ENCODE measurements at places on chromosomes 13 and 19.

- no peak for DNase-seq
Observed at GRCh38 chr19:40755248-40755624, 4.2 kb downstream of the SNRPA start.

GRCh38 chr13:71797517-71797916 is 69.5 kb downstream of the DACH1 start:
- no peak for DNase-seq

GRCh38 chr13:98534821-98535220 is 42.1 kb downstream of the STK24 start:
- DNase-seq, result no peak

- DNase-seq, result no peak
Observed at GRCh38 chr19:51135004-51135403, 7.1 kb upstream of the SIGLEC7 start.

GRCh38 chr13:77751513-77752456 is 54.3 kb downstream of the SLAIN1 start:
- no peak for DNase-seq

- no peak for DNase-seq
Observed at GRCh38 chr13:113853518-113854237, 10.2 kb downstream of the GAS6 start.

- DNase-seq, result no peak
Observed at GRCh38 chr19:7672522-7672921, 3.7 kb downstream of the RETN start.

- DNase-seq, result no peak
Observed at GRCh38 chr19:33347300-33347699, 26.2 kb upstream of the CEBPG start.

- no peak for DNase-seq
Observed at GRCh38 chr19:33777351-33777750, 19.3 kb upstream of the KCTD15 start.

DNA sequence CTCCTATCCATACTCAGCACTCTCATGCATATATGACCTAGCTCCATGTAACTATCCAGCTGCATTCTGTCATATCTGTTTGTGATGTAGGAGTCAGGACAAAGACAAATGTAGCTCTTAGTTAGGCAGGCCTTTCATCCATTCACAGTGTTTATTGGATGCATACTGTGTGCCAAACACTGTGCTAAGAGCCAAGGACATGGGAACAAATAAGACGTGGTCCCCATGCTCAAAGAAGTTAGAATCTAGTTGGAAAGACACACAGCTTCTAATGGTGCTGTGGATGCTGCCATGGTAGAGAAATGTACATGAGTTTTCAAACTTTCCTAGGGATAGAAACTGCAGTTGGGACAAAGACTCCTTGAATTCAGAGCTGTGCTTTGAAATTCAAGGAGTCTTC is 31.7 kb upstream of the IL17D start:
- DNase-seq, result no peak

DNA sequence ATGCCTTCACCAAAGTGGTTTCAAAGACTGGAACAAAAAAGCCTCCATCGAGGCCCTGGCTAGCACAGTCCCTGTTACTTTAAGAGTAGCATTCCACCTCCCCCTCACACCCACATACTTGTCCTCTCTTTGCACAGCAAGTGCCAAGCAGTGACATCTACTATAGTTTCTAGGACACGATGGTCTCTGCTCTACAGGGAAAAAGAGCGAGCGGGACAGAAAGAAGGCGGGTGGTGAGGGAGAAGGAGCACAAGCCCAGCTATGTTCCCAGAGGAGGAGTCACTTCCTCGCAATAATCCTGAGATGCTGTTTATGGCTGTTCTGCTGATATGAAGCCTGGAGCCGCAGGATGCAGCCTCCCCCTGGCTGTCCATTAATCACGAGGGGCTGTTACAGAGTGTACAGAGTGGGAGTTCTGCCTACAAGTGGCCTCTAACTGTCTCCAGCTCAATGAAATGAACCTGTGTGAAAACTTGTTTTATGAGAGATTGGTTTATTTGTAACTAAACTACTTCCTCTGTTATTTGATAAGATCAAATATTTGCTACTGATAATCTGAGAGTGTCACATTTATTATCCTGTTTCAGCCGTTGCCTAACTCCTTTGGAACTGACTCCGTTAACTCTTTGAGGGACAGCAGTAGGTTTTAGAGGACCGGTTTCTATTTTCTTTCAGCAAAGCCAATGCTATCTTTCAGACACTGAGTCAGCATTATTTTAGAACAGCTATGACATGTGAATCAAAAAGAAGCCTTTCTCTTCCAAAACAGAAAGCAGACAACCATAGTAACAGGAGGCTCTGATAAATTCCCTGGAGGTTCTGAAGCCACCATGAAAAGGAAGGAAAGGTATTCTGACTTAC is 208.0 kb downstream of the SPRY2 start:
- DNase-seq, result no peak

DNA sequence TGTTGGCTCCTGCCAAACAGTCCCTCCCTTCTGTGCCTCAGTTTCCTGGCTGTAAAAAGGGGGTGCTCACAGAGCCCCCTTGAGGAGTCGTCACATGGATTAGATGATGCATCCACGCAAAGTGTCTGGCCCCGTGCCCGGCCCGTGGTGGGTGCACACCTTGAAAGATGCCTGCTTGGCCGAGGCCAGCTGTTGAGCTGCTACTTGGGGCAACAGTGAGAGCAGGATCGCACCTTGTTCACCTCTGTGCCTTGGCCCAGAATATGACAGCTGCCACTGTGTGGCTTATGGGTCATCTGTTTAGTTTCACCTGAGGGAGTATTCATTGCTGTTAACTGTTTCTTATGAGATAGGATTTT is 17.7 kb downstream of the CRTC1 start:
- DNase-seq, result no peak

- DNase-seq, result no peak
Observed at GRCh38 chr13:49240017-49240416, 7.7 kb upstream of the CDADC1 start.

DNA sequence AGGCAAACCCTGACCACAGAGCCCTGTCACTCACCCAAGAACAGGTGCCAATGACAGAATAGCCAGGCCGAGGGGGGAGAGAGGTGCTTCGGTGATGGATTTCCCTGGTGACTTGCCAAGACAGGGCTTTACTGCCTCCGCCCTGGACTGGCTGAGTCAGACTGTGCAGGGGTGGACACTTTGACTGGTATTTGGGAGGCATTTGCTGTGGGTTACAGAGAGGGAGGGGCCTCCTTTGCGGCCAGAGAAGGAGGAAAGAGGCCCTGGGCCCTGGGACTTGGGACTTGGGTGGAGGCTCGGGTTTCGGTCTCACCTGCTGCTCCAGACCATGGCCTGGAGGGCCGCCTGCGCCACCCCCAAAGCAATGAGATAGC is 4.6 kb upstream of the EPS8L1 start:
- no peak for DNase-seq

DNA sequence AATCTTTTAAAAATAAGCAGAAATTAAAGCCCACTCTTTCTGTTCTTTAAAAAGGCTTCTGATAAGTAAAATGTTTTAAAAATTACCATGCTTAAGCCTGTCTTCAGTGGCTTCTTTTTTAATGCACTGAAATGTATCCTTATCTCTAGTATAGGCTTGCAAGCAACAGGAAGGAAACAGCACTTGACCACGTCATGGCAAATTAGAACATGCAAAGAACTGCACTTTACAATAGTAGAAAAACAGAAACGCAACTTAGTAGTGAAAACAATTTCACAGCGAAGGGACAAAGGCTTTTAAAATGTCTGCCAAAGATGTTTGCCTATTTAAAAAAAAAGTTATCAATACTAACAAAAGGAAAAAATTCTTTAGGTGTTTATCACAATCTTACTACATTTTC is 36.3 kb downstream of the ELF1 start:
- peak; percentile 22 for DNase-seq

GRCh38 chr19:39196860-39197562 is at the start of gene NCCRP1:
TSS of gene NCCRP1 (plus strand) at chr19:39196964. CDS start at chr19:39196983, 19 bp downstream.
- DNase-seq, result no peak

GRCh38 chr19:40549007-40549708 is 27.5 kb upstream of the SHKBP1 start:
- DNase-seq, result peak; percentile 63

DNA sequence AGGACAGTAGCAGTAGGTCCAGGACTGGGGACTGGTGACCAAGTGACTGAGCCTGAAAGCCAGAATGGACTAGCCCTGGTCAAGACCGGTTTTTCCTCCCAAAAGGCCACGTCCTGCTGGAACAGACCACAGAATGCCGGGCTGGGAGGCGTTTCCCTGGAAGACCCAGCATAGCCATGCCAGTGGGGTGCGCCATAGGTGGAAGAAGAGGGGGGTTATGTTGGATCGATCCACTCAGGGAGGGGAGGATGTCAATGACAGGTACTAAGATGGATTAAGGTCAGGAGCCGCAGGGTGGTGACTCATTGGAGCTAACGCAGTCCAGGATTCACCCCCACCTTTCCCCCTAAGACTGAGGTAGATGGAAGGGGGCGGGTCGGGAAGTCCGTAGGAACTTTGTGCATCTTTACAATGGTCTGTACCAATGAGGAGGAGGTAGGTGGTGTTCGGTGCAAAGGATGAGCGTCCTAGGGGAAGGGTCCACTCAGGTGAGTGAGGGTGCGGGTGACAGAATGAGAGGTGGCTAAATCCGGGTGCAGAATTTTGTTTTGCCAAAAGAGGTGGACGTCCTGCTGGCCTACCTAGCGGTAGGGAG is 21.0 kb downstream of the VASP start:
- no peak for DNase-seq

DNA sequence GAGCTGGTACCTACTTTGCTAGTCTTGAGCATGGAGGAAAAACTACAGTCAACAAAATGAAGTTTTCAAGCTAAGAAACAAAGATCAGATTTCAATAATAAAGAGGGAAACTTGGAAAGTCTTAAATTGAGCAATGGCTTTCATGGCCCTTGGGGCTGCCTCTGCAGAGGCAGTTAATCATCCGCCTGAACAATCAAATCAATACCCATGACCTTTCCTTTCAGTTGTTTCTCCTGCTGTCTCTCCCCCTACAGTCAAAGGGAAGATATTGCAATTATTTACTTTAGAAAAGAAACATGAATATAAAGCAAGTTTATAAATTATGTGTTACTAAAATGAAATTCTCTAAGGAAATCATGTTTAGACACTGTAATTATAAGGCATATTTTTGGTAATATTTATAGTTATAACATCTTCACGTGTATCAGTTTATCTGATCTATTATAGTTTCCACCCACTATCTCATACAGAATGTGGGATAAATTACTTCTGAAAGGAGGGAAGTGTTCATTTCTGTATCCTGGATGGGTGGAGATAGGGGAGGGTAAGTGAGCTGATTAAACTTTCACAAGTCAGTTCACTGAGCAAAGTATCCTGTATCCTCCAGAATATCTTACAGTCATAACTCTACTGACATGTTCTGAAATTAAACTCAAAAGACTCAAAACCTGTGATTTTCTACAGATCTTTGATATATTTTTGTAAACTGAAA is 72.4 kb upstream of the TSC22D1 start:
- DNase-seq, result no peak

DNA sequence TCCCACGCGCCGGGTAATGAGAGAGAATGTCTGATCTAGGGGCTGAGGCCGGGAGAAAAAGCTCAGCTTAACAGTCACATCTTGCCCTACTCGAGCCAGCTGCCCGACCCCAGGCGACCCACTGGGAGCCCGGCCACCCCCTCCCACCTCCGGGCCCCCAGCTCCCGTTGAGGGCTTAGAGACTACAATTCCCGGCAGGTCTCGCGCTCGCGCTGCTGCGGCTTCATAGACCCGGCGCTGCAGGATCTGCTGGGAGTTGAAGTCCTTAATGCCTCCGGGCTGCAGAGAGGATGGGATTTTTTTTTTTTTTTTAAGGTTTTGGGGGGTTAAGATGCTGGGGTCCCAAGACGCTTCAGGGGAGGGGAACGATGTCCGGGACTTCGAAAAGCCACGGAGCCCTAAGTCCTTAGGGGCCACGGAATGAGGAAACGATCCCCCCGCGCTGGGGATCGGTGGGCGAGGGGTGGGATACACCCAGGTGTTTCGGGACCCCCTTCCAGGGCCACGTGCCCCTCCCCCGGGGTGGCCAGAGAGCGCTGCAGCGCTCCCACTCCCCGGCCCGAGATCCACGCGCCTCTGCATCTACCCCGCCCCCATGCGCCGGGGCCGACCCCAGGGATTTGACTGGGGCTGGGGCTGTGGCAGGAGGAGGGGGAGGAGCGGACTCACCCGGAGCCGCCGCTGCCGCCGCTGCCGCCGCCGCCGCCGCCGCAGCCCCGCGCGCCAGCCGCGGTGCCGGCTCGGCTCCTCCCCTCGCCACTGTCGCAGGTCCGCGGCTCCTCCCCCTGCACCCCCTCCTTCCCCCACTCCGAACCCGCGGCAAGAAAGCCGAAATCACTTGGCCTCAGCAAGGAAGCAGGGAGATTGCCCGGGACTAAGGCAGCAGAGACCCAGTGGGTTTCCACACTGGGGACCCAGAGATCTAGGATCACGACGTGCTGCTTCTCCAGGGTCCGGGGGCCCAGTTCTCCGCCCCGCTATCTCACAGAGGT is at the start of gene SYT3:
SYT3 (minus strand) TSS at position 761 of the 992 bp plus-strand sequence. CDS start 2,470 bp downstream, outside the sequence.
- DNase-seq, result no peak

DNA sequence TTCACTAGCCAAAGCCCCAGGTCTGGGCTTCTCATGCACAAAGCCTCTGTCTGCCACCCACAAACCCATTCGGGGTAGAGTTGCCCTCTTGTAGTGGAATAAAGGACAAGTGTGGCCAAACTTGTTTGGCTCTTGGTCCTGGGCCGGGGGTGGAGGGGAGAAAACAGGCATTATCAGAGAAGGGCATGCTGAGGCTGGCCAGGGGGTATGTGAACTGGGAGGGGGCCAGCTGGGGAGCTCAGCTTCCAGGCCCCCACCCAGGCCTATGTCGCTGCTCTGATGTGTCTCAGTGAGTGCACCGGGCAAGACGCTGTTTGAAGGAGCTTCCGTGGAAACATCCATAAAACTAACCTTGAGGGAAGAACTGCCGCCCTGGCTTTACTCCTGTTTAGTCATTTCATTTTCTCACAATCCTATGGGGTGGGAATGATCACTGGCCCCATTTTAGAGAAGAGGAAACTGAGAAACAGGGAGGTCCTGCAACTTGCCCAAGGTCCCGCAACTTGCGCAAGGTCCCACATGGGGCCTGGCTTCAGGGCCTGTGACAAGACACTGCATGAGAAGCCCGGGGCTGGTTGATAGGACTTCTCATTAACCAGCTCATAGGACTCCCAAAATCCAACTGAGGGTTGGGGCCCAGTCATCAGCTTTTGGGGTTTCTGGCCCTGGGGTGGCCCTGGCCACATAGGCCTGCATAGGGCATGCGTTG is 30.8 kb downstream of the CCNE1 start:
- no peak for DNase-seq

- no peak for DNase-seq
Observed at GRCh38 chr13:40981361-40981760, 37.8 kb downstream of the ELF1 start.

GRCh38 chr19:4399812-4400134 is 574 bp downstream of the SH3GL1 start:
- no peak for DNase-seq
